Amniotic stem cell (primary cell): ENCODE measurements at places on chromosomes 1 and 21.

- DNase-seq = no peak
Observed at GRCh38 chr1:16267690-16268180, 30.8 kb upstream of the CPLANE2 start.

GRCh38 chr1:234760303-234760723, 150.3 kb upstream of the IRF2BP2 start:
- no peak for DNase-seq

DNA sequence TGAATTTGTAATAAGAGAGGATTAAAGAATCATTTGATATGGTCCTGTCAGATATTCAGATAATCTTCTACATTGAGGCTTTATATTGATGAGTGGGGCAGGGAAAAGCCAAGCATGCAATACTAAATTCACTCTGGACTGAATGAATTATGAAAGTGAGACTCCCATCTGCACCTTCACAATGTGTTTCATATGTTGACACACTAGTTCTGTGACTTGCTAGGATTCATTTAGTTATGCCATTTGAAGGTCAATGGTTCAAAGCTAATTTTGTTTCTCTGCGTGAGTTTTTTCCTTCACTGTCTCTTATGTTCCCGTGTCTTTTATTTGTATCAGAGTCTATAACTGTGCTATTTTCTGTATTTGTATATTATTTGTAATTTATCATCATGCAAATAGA, 1332.5 kb downstream of the KCNT2 start:
- no peak for DNase-seq

- peak; percentile 8 for DNase-seq
Observed at GRCh38 chr21:27024301-27024700, 57.4 kb upstream of the ADAMTS5 start.

- no peak for DNase-seq
Observed at GRCh38 chr1:151478140-151478812, 19.0 kb upstream of the POGZ start.

GRCh38 chr21:33230545-33231324, 997 bp downstream of the IFNAR2 start:
- DNase-seq = no peak

DNA sequence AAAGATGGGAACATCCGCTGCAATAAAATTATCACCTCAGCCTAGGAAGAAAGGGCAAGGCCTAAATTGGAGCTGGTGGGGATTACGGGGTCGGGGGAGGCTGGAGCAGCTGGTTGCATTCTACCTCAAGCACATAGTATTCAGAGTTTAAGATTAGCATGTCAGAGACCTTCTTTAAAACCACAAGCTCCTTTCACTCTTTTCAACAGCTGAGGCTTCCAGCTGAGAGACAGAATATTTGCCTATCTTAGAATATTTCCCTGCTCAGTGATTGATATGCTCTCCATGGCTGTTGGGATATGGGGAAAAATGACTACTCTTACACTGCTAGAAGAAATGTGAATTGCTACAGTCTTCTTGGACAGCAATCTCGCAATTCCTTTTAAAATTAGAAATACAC, 248.6 kb downstream of the TBX15 start:
- DNase-seq = no peak

- DNase-seq = no peak
Observed at GRCh38 chr1:243420016-243420945, 164.4 kb downstream of the SDCCAG8 start.

GRCh38 chr1:167474191-167474641, 44.1 kb downstream of the CD247 start:
- DNase-seq = no peak

- no peak for DNase-seq
Observed at GRCh38 chr1:160781186-160781766, 14.7 kb upstream of the LY9 start.

GRCh38 chr1:85601901-85602300, 21.3 kb downstream of the CCN1 start:
- DNase-seq = no peak

GRCh38 chr1:212959266-212960220, 9.2 kb downstream of the VASH2 start:
- DNase-seq = no peak

DNA sequence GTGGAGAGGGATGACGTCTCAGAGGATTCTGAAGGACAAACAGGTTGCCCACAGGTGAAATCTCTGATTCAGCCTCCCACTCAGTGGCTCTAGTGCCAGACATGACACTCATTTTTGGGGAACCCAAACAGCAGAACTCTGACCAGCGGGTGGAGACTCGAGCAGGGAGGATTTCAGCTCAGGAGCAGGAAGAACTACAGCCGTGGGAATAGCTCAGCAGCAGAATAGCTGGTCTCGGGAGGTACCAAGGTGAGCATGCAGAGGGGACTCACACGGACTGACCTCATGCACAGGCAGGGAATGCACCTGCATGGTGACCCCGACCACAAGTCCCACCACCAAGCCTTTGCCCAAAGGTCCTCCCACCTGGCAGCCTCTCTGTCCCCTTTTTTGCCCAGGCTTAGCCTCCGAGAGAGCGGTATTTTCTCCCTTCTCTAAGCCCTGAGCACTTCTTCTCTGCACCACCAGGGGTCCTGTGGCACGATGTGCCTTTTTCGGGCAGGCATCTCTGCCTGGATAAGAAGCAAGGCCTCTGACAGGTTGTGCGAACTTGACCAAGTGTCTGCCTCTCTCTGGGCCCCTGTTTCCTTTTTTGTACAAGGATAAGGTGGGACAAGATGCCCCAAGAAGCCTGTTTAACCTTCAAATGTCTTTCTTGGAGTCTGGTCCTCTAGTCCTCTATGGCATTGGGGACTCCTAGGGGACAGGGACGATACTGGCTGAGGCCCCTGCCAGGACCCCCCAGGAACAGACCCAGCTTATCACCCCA, 8.8 kb upstream of the FGR start:
- DNase-seq = no peak

DNA sequence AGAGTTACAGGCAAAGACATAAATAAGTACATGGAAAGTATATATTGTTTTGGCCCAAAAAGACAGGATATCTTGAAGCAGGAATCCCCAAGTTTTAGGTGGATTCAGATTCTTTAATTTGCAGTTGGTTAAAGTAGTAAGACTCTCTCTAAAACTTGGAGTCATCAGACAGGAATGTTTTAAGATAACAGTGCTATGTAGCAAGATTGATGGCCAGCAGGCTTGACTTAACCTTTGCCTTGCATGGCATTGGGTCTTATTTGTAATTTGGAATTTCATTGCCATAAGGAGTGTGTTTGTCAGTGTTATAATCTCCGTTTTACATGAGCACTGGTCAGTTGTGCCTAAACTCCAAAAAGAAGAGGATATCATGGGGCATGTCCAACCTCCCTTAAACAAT, 727.6 kb upstream of the CHRM3 start:
- DNase-seq = peak; percentile 17

DNA sequence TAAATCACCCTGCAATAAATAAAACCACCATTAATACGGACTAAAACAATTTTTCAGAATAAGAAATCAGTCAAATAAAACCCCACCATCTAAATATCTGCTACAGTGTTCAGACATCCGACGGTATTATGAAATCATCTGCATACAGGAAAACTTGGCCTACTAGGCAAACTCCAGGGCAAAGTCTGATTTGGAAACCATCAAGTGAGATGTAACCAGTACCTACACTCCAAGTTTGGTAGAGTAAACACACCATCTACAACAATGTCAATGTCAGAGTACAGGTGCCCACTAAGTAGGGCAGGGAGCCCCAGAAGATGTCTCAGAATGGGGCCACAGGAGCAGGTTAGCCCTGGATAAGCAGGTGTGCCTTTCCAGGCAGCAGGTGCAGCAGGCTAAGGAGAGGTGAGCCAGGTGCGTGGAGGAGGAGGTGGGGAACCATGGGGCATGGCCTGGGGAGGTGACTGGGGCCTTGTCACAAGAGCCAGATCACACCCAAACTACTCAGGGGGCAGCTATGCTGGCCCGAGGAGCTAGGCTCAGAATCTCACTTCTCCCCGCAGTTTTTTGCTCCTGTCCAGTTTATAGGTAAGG, 59.6 kb downstream of the CAPZB start:
- no peak for DNase-seq

GRCh38 chr1:216750031-216750627, 26.9 kb upstream of the ESRRG start:
- peak; percentile 41 for DNase-seq

- DNase-seq = peak; percentile 30
Observed at GRCh38 chr1:39205102-39205780, 746 bp downstream of the MACF1 start.

DNA sequence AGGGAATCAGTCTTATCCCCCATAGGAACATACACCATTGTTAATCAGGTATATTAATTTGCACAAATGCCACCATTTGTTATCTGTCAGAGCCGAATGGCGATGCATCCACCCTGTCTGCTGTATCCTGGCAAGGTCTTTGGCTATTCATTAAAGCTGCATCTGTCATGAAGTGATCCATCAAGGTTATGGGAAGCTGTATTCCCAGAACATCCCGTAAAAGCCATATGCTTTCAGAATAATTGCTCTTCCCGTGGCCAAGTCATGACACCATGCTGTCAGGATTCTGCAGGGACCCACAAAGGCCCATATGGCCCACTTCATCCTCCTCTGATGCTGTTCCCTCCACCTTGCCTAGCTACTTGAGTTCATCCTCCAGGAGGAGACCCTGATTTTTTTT, 103.9 kb downstream of the RAVER2 start:
- no peak for DNase-seq

GRCh38 chr1:17907999-17908398, 152.9 kb downstream of the ACTL8 start:
- no peak for DNase-seq

- DNase-seq = no peak
Observed at GRCh38 chr1:30896905-30897304, 11.7 kb downstream of the SDC3 start.

DNA sequence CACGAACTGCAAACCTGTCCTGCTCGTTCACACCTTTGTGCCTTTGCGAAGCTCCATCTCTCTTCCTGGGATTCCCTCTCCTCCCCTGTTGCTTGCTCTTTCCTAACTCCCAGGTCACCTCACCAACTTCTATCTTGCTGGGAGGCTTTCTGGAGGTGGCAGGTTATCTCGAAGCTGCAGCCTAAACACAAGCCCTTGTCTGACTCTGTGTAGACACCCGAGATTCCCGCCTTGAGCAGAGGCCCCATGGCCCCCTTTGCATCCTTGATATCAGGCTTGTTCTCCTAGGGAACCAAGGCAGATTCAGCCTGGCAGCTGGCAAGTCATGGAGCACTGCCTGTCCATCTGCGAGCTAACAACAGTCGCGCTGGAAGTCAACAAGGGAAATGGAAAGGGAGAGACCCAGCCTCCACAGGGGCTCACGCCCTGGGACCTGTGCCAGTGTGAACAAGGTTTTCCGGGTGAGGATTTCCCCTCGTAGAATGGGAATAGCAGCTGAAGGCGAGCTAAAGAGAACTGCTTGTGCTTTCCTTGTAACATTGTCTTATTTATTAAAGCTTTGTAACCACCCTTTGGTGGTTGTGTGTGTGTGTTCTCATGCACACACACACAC, 109.5 kb upstream of the JUN start:
- no peak for DNase-seq

DNA sequence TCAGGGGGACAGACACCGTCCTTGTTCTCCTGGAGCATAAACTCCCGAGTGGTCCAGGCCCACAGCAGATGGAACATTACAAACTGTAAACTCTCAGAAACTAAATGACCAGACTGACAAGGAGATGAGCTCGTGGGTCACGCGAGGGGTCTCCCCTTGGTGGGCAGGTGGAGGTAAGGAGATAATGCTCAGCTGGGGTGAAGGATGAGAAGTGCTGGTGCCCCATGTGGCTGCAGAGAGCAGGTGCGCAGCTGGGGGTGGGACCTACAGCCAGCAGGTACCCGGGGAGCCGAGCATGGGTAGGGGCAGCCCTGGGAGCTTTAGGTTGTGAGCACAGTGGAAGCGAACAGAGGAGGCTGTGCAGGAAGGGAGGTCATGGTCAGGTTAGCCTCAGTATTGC, 40.1 kb downstream of the AJAP1 start:
- no peak for DNase-seq

DNA sequence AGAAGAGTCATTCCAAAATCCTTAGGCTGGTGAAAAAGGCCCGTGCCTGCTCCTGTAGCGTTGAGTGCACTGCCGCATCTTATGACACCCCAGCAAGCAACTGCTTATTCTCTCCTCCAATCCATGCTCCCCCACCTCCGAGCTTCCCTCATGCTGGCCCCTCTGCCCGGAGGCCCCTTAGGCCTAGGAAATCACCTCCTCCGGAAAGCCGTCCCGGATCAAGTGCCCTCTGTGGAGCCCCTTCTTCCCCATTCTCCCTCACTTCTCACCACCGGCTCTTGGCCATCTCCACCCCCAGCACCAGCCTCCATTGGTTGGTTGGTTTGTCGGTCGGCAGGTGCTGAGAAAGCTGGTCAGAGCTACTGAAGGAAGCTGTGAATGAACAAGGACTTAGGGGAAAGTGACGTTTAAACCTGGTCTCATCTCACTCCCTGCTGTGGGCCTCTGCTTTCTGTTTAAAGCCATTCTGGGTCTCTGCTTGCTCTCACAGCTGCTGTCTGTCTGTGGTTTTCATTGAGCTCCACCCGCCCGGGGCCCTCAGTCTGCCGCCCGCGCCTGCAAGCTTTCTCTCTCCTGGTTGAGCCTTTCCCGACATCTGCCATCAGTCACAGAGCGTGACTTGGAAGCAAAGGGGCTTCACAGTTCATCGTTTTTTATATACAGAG, 122.2 kb downstream of the KCNN3 start:
- DNase-seq = no peak

DNA sequence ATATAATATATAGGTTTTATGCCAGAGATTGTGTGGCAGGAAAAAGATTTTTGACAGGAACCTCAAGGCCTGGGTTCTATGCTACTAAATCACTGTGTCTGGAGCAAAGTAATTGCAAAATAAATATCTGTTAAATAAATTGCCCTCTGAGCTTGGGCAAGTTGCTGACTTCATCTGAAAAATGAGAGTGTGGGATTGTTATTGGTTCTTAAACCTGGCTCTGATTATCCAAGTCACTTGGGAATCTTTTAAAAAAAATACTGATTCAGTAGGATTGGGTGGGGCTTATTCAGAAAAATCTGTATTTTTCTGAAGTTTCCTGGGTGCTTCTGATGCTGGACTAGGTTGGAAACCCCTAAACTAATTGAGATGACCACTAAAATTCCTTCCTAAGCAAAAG, 174.1 kb upstream of the SGIP1 start:
- DNase-seq = no peak

- DNase-seq = no peak
Observed at GRCh38 chr1:8671306-8671917, 146.0 kb downstream of the RERE start.

- no peak for DNase-seq
Observed at GRCh38 chr1:116952738-116953275, 43.1 kb downstream of the PTGFRN start.

GRCh38 chr1:183996396-183996795, 41.1 kb downstream of the COLGALT2 start:
- DNase-seq = no peak

DNA sequence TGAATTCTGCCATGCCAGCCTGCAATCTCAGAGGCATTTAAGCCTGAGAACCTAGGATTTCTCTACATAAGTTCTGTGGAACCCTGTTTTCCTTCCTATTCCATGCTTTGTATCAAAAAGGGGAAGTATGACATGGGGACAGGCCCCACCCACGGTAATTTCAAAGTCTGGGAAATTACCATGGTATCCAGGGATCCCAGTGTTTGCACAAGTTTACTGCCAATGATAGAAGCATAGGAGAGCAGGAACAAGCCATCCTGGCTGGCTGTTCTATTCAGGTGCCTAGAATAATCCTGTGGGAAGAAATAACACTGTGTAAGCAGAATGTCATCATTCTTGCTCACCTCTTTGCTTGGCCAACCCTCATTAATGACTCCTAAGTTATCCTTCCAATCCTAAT, 53.8 kb upstream of the ATP1B1 start:
- no peak for DNase-seq

- no peak for DNase-seq
Observed at GRCh38 chr1:147341246-147341645, 98.8 kb downstream of the CHD1L start.

- DNase-seq = no peak
Observed at GRCh38 chr21:24050231-24050630, 1557.0 kb downstream of the MRPL39 start.
